CD8-positive, alpha-beta T cell (primary cell): ENCODE measurements at places on chromosomes 2 and 18.

DNA sequence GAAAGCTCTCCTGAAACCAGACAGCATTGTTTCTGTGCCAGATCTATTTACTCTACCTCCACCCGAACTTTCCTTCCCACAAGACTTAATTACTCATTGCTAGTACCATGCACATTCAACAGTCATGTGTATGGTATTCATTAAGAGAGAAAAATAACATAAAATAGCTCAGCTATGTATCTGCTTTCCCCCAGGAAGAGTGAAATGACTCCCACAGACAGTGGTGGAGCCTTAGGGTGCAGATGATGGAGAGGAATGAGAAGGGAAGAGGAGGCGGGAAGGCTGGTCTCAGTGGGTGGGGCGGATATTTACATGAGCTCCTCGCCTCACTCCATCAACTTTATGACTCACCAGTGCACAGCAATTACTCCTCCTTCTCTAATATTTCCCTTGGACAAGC, 724.5 kb downstream of the EPHA4 start:
- DNase-seq, result no peak

GRCh38 chr2:181378491-181378890, 78.7 kb upstream of the ITGA4 start:
- no peak for DNase-seq

GRCh38 chr2:61510674-61511671, 27.2 kb downstream of the XPO1 start:
- DNase-seq, result no peak

DNA sequence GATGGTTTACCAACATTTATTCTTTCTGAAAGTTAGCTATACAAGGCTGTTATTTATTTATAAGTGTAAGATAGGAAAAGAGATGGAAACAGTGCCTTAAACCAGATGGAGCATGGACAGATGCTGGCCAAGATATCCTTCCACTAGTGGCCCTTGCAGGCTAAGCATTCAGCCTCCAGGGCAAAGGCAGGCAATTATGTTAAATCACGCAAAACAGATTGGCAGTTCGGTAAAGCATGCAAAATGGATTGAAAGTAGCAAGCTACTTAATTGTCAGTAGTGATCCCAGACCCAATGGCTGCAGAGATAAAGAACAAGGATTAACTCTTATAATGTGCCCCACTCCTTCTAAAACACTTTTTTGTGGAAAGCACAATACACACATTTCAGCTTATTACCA, 105.4 kb upstream of the MAP4K3 start:
- DNase-seq, result no peak

- DNase-seq, result no peak
Observed at GRCh38 chr18:79527656-79528315, 132.1 kb downstream of the NFATC1 start.

- DNase-seq, result no peak
Observed at GRCh38 chr2:222424276-222424728, at the start of gene SGPP2. SGPP2 (plus strand) TSS chr2:222424543; CDS start chr2:222424603, 60 bp downstream.
